ENCODE measurements at places on chromosomes 5 and 9.

DNA sequence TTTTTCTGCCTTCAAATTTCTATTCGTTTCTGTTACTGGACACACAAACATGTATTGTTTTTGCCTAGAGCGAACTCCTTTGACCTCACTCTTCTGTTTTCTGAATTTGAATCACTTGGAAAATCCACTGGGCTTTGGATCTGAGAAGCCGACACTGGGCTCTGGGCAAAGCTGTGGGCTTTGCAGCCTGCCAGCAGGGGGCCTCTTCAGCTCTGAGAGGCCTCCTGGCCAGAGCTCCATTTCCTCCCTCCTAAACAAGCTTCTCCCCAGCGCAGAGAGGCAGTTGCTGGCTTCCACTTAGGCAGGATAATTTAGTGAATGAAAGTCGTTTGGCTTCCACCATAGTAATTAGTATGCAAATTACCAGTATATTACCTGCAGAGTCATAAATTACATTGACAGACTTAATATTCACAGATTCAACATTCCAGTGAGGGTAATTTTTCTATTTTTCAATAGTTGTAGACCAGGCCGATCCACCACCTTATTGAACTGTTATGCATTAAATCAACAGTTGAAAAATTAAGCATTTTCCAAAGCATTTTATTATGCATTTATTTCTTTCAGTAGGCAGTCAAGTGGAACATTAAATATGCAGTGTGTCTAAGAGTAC, 104.0 kb upstream of the ZNF366 start:
- peak; percentile 72 for DNase-seq

DNA sequence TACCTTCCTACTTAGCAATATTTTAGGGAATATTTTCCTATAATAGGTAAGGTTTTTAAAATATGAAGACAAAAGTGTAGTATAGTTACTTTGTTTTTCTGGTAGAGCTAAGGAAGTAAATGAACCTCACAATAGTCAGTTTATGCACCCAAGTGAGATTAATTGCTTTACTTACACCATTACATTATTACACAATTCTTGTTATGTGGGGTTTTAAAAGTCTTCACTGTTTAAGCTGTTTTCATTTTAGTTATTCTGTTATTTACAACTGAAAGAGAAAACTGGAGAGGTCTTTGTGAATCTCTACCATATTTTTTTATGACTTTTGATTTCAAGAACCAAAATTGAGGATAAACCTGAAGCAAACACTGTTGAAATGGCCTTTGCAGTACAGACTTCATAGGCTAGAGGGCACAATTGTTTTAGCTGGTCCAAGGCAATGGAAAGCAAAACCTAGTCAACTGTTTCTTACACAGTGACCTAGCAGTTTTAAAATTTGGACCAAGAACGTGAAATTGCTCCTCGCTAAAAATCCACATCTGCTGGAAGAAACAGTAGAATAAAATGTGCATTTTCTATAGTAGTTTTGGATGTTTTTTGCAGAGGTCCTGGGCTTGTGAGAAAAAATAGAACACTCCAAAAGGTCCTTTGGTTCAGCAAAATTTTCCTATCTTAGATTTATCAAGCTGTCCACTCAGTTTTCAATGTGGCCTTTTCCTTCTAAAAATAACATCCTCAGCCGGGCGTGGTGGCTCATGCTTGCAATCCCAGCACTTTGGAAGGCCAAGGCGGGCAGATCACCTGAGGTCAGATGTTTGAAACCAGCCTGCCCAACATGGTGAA, 66.4 kb upstream of the FER start:
- peak; percentile 64 for DNase-seq

- peak; percentile 65 for DNase-seq
Measured at GRCh38 chr9:3467593-3468219, 58.1 kb downstream of the RFX3 start.

DNA sequence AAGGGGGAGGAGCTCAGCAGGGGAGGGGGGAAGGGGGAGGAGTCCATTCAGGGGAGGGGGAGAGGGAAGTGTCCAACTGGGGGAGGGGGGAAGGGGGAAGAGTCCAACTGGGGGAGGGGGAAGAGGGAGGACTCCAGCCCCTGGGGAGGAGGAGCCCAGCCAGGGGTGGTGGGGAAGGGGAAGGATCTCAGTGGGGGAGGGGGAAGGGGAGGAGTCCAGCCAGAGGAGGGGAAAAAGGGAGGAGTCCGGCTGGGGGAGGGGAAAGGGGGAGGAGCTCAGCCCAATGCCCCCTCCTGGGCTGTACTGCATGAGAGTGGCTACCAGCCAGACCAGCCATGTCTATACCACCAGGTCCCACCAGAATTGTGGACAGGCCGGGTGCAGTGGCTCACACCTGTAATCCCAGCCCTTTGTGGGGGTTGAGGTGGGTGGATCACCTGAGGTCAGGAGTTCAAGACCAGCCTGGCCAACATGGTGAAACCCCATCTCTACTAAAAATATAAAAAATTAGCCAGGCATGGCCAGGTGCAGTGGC, 30.6 kb upstream of the ADAMTS2 start:
- no peak for DNase-seq

DNA sequence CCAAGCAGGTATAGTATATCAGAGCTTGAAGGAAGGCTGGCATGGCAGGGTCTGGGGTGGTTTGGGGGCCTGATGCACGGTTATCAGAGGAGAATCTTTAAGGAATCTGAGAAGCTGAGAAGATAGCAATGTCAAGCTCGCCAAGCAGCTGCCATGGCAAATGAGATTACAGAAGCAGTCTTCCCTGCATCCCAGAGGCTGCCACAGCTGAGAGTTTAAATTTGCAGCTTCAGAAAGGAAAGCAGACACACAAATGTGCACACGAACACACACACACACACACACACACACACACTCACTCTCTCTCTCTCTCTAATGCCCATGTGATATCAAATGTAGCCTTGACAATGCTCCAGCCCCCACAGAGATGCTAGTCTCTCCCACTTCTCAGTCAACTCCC, 79.0 kb upstream of the TNC start:
- no peak for DNase-seq

DNA sequence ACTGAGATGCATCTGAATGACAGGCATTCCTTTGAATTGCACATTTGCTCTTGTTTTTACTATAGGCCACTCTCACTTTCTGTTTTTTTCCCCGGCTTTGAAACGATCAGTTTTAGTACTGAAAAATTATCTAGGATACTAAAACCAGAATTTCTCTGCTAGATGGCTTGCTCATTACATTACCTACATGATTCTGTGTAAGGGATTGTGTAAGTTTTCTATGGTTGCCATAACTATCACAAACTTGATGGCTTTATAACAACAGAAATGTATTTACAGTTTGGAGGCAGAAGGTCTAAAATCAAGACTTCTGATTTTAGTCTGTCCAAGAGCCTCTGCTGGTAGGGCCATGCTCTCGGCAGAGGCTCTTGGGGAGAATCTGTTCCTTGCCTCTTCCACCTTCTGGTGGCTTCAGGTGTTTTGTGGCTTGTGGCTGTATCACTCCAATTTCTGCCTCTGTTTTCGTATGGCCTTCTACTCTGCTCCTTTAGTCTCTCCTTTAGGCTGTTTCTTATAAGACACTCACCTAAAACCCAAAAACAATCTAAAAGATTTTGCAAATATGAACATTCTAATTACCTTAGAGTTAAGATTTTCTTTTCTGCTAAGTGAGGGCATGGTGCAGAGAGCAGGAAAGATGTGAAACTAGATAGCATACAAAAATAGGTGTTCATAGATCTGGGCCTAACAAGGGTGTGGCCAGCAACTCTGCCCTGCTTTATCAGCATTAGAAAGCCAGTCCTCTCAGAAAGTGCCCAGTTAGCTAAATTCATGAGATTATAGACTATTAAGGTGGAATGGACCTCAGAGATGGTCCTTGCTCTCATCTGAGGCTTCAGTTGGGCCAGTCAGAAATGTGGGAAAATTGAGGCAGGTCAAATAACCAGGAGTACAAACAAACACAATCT, 93.3 kb upstream of the CDKN2B start:
- DNase-seq = no peak

DNA sequence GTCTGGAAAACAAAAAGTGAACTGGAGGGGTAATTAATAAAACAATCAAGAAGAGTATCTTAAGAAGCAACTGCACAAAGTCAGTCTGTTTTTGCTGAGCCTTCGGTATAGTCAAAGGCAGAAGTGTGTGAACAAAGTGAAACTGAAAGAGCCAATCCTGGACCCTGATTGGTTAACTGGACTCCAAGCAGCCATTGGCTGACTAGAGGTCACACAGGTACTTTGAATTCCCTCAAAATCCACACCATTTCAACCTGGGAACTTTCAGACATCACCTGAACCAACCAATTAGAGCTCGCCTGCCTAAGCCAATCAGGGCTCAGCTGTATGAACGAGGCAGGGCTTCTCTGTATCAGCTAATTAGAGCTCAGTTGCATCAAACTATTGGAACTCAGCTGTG, 286.7 kb downstream of the TLE4 start:
- DNase-seq = no peak

GRCh38 chr5:78554670-78555069, 93.9 kb downstream of the LHFPL2 start:
- DNase-seq = peak; percentile 53

GRCh38 chr9:136761545-136761981, 2.8 kb downstream of the LCN15 start:
- DNase-seq = no peak

DNA sequence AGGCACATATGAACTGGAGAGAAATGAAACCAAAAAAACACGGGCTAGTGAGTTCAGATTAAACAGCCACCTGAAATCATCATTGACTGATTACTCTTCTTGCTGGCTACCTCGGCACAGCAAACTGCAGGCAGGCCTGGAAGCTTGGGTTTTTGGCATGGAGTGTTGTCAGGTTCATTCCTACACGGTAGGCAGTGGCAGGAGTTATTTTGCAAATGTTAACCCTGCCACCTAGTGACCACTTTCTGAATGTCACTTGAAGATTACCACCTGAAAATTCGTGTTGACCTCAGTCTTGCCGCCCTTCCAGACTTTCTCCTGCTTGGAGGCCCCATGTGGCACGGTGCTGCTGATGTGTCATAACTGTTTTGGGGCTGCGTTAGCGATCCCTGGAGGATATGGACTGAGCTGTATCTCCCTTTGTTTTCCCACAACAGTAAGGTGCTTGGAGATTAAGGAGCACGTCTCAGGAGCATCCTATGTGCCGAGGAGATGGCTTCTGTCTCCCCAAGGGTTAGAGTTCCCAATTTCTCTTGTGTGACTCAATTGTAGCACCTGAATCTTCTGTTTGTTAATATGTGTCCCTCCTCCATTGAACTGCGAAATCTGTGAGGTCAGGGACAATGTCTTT, 12.7 kb upstream of the CD180 start:
- peak; percentile 70 for DNase-seq

- peak; percentile 39 for DNase-seq
Measured at GRCh38 chr5:87390576-87391199, 22.0 kb downstream of the CCNH start.

GRCh38 chr9:134339183-134339806, 13.0 kb downstream of the RXRA start:
- DNase-seq = peak; percentile 38

- no peak for DNase-seq
Measured at GRCh38 chr9:71571186-71571585, 197.1 kb downstream of the CEMIP2 start.

DNA sequence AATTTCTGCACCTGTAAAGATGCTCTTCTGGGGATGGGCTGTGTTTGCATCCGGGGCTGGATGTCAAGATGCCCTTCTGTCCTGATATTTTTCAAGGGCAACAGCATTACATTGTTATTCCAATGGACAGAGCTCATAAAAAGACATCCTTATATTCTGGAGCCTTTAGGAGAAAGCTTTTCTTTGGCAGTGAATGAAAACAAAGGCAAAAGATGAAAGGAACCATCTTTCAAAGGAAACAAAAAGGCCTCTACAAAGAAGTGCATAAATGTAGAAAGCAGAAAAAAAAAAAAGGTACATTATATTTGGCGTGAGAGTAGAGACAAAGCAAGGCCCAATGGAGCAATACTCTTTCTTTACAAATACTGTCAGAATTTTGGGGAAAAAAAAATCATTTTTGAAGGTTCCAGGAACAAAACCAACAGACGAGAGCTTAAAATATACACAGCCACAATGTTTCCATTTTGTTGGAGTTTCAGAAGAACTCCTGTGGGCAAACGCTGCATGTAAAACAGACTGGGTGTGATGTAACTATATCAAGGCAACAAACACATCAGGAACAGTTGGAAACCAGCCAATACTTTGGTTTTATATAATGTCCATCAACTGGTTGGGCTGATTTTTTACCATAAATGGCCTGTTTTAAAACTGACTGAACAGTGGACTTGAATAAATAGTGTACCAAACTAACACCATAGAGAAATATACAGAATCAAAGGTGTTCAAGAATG, 885.6 kb upstream of the DMAC1 start:
- no peak for DNase-seq

DNA sequence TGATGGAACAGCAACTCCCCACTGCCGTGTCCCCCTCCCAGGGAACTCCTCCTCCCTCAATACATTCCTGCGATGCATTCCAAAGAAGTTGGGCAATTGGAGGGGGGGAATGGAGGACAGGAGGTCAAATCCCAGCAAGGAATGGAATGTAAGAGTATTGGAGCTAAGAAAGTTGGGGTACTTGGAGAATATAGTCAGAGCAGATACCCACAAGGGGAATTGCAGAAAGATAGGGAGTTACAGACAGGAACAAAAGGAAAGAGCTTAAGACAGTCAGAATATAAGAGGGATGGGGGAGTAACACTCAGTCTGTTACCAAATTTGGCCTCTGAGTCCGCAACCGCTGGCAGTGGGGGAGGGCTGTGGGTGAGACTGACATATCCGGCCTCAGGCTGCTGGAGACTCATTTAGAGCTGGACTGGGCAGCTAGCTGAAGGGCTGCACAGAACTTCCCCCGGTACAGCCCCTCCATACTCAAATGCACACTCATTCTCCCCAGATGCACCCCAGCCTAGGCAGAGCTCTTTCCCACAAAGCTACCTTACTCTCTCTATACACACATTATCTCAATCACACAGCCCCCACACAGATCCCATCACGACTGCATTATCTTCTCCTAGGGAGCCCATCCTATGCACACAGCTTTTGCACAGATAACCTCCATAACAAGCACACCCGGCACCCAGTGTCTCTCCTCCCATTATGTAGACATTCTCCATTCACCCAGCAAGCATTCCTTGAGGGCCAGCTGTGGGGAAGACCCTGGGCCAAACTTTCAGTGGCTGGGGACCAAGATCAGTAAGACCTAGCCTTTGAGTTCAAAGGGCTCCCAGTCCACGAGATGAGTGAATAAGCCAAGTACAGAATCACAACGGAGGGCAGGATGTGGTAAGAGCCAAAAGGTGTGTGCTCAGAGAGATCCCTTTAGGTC, 3.7 kb downstream of the TLN1 start:
- DNase-seq = peak; percentile 96

DNA sequence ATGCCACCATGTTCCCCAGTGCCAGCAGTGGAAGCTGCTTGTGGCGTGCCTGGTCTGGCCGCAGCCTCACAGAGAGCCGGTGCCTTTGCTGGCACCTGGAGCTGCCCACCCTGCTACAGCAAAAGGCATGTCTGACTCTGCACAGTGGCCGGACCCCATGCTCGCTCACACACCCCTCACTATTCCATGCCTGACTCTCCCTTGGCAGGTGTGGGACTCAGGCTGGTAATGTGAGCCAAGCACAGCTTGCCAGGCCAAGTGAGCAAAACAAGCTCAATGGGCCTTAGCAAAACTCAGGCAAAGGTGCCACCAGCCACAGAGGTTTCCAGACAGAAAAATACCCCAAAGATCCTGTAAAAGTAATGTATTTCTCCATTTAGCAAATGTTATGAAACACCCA, 15.5 kb downstream of the GNA14 start:
- DNase-seq = no peak

- no peak for DNase-seq
Measured at GRCh38 chr5:168328814-168329213, 37.4 kb downstream of the WWC1 start.

Measured in fibroblast of skin of right quadriceps (primary cell).